ENCODE measurements at places on chromosomes 1 and 21.
A peak's percentile ranks its signal among the peaks of the same experiment; 100 is the strongest.

DNA sequence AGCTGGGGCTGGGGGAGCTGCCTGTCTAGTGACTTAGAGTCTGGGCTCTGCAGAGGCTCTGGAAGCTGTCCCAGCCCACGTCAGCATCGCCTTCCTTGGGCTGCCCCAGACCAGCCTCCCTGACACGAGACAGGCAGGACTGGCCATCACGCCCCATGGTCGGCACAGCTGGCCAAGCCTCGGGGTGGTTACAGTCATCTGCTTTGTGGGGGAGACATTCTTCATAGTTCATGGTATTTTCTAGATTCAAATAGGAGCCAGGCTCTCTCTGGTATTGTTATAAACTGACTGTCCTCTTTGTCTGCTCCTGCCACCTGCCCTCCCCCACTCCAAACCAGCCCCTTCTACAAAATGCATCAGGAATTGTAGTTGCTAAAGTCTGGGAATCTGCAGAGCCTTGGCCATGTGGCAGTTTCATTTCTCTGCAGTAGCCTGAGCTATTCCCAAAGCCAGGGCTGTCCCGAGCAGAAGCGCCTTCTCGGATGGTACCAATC is 29.4 kb downstream of the OLFML2B start:
- DNase-seq = no peak

DNA sequence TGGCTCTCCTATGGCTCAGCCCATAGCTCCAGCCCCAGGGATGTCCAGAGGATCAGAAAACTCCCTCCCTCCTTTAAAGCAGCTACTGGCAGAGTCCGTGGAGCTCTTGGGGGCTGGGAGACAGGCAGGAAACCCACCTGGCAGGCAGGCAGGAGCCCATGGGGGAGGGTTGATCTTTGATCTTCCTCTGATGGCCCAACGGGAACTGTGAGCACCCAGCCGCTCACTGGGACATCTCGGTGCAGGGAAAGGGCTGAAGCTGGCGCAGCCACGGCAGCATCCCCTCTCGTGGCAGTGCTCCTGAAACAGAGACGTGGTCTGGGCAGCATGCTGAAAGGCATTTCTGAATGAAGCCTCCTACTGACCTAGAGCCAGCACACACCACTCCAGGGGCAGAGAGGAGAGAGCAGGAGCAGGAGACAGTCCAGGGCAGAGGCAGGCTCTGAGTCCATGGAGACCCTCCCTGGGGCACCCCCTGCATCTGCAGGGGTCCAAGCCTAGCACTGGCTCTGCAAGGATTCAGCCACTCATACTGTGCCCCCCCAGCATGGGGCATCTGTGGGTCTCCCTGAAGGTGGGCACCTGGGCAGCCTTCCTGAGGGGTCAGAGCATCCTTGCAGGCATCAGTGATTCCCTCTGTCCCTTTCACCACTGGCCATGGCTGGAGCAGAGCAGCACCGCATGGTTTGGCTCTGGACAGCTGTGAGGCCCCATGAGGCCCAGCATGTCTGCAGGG is 4.9 kb upstream of the SLX9 start:
- DNase-seq = no peak

GRCh38 chr21:42107881-42108553 is 36.9 kb downstream of the UMODL1 start:
- DNase-seq = peak; percentile 69

- peak; percentile 35 for DNase-seq
Observed at GRCh38 chr1:154219541-154219940, 1.2 kb upstream of the UBAP2L start.

GRCh38 chr1:76185207-76185606 is 110.7 kb downstream of the ST6GALNAC3 start:
- no peak for DNase-seq

DNA sequence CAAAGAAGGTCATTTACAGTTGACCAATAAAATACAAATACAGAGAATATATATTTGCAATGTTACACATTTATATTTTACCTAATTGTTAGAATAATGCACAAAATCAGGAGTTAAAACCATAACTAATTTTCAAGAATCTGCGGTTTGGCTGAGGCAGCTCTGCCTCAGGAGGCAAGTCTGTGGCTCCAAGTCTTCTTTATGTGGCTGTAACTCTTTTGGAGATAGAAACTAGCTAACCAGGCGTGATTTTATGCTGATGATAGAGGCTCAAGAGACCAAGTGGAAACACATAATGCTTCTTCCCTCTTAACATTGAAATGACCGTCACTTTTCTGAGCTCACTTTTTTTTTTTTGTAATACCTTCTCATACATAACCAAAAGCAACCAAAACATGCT is 744.7 kb upstream of the CXADR start:
- DNase-seq = no peak

- peak; percentile 92 for DNase-seq
Observed at GRCh38 chr1:211735208-211736170, 60.1 kb upstream of the NEK2 start.

- DNase-seq = no peak
Observed at GRCh38 chr1:89354205-89354604, 9.7 kb upstream of the GBP6 start.

DNA sequence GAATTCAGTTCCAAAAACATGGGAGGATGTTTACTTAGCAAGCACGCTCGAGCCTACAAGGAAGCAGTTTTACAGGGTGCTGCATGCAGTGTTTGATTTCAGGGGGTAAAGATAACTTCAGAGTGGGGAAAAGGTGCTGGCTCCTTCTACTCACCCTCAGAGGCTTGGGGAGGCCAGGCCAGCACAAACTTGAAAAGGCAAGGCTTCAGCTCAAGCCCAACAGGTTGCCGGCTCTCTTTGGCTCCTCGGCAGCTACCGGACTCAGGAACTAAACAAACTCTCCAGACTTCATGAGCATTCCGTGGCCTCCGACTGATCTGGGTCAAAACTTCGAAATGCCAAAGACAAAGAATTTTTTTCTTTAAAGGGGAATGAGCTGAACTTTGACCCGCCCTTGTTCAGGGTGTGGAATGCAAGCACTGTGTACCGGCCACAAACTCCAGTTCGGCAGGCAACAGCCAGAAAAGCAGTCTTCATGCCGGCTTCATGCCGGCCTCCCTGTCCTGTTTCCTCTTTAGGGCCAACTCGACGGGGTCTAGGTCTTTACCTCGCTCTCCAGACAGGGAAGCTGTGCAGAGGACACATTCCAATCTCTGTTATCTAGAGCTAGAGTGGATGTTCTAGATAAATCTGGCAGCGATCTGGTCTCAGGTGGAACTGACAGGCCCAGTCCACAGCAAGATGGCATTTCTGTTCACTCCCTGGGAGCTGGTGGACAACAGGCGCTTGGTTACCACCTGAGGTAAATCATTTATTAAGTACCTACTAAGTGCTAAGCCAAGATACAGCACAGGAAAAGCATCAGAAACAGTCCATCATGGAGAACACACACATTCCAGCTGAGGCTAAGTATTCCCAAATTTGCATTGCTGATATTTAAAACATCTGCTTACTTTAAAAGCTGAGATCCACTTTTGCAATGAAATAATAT is 75.0 kb downstream of the CD46 start:
- no peak for DNase-seq

DNA sequence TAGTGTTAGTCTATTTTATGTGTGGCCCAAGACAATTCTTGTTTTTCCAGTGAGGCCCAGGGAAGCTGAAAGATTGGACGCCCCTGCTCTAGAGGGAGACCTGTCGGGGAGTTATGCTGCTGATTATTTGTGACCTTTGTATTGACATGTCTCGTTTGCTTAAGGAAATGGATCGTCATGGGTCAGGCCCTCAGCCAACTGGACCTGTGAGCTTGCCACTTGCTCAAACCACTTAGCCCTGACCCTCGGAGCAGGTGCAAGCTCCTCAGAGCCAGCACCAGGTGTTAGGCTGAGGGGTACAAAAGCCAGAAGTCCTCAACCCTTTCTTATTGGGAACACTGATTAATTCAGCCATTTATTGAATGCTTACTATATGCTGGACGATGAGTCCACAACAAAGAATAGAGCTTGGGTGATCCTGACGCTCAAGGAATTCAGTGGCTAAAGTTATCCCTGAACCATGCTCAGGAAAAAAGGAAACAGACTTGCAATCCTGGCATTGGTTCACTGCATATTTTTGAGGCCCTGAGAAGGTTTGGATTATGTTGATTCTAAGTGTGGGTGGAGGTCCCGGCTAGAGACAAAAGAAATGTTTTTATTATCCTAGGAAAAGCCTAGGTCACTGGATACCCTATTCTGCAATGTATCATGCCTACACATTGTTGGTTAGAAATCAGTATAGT is 19.0 kb downstream of the TGFB2 start:
- peak; percentile 47 for DNase-seq

DNA sequence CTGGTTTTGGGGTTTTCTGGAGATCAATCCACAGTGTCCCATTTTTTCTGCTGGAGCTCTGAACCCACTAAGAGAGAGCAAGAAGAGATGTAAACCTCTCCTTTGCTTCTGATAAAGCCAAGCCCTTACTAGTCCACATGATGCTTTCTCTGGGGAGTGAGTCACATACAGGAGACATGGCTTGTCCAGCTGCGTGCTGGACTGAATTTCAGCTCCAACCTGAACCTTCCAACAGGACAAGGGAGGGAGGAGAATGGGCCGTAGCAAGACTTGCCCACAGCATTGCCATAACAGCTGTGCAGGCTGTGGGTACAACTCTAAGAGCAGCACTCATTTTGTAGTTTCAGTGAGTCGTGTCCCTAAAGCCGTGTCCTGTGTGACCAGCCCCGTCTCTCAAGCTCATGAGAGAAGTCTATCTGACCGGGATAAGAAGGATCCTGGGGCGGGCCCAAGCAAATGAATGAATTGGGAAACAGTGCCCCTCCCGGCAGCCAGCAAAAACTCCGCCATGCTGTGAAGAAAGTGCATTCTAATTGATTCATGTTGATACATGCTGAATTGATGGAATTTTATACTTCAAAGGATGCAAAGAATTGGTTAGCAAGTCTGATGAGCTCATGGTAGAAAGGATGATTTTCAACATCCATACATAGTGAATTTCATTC is 195.2 kb downstream of the GABPA start:
- DNase-seq = no peak

DNA sequence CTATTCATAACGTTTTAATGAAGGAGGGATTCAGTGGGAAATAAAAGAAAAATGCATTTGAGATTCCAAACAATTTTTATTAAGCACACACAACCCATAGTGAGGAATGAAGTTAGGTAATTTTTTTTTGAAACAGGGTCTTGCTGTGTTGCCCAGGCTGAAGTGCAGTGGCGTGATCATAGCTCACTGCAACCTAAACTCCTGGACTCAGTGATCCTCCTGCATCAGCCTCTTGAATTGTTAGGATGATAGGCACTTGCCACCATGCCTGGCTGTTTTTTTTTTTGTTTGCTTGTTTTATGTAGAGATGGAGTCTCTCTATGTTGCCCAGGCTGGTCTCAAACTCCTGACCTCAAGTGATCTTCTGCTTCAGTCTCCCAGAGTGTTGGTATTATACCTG is 28.9 kb downstream of the LYPLAL1 start:
- DNase-seq = no peak

- peak; percentile 81 for DNase-seq
Observed at GRCh38 chr21:35217504-35218060, 168.5 kb upstream of the RUNX1 start.

DNA sequence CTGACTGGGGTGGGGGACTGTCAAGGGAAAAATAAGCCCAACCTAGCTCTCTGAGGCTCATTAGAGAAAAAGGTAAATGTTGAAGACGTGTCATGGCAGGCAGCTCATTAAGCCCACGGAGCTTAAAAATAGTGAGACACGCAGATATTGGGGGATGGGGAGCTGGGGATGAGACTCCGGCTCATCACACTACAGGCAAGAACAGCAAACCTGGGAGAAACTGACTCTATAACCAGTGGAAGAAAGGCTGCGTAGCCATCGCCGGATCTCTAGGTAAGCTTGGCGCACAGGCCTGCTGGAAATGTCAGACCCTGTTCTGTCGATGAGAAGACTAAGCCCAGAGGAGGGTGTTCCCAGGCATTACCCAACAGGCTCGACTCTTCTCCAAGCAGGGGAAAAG is 78.0 kb downstream of the SYT2 start:
- DNase-seq = no peak

- DNase-seq = no peak
Observed at GRCh38 chr1:228802386-228803220, 67.3 kb downstream of the RHOU start.

- DNase-seq = no peak
Observed at GRCh38 chr21:40466893-40467483, 380.0 kb downstream of the DSCAM start.

- no peak for DNase-seq
Observed at GRCh38 chr1:23352096-23352695, 8.1 kb upstream of the HNRNPR start.

Measured in SJSA1 (cell line).